ENCODE measurements at places on chromosomes 16 and 17. TPM values are rescaled to one million over a fixed set of nuclear protein-coding genes. Genes with fewer than 3 reads are reported as not detected.

DNA sequence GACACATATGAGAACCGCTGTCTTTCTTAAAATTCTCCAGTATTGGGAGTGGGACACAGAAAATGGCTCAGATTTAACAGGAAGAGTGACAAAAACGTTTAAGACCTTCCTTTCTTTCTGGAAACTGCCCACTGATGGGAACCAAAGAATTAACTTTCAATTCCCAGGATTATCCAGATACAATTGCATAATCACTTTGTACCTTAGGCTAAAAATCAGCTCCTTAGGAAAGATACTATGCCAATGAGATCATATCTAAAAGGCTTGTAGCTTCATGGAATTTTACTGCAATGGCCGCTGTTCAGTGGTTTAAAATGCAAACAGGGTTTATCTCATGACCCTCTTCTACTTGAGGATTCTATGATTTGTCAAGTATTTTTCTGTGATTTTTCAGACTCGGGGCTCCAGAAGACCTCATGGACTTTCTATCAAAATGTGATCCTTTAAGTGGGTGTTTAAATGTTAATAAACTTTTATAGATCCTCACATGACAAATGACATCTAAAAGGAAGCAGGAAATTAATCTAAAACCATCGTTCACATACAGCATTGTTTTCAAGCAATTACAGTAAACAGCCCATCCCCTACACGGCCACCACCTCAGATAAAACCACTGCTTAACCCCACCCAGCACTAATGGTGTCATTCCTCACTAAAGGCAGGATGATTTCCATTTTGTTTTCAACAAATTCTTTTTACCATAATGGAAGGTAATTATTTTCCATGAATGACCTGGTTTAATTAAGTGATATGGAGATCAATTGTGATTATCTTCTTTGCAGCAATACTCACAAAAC lies 31.6 kb upstream of the ERN1 start:
- DNase-seq = no peak

DNA sequence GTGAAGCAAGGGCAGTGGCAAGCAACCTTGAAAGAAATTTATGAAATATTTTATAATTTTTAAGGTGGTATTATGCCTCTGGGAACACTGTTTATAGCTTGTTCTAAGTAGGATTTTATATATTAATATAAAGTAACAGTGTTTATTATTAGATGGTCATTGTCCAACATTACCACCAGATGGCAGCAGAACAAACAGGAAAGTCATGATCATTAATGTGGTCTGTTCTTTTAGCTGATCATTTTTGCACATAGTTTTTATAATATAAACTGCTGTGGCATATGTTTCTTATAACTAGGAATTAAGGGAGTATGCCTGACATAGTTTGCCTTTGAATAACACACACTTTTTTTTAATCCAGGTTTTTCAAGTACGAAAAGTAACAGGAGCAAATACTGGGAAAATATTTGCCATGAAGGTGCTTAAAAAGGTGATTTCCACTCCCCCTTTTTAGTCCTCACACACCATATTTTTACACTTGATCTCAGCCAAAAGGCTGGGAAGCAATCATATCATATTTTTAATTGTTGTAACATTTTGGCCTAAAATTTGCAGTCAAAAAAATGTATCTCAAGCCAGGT lies 21.4 kb downstream of the RPS6KB1 start:
- DNase-seq = no peak

DNA sequence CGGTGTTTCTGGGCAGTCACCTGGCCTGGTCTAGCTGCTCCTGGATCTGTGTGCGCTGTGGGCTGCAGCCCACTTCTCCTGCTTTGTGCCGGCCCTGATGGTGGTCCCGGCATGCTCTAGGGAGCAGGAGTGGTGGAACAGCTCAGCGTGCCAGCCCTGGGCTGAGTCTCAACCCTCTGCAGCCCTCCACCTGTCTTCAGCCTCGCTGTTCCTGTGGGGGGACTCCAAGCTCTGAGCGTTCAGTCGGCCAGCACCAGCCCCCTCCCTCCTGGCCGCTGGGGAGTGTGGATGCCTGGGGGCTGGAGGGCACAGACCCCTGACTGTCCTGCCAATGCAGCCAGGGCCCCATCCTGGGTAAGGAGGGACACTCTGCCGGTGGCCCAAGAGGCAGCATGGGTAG lies 23.7 kb upstream of the RASD1 start:
- DNase-seq = no peak

GRCh38 chr16:62021161-62021581 lies 15.1 kb downstream of the CDH8 start:
- no peak for DNase-seq

GRCh38 chr16:79066561-79066960 lies 534.0 kb downstream of the MAF start:
- no peak for DNase-seq

- no peak for DNase-seq
Observed at GRCh38 chr17:51165680-51166197, 472 bp upstream of the NME2 start.

DNA sequence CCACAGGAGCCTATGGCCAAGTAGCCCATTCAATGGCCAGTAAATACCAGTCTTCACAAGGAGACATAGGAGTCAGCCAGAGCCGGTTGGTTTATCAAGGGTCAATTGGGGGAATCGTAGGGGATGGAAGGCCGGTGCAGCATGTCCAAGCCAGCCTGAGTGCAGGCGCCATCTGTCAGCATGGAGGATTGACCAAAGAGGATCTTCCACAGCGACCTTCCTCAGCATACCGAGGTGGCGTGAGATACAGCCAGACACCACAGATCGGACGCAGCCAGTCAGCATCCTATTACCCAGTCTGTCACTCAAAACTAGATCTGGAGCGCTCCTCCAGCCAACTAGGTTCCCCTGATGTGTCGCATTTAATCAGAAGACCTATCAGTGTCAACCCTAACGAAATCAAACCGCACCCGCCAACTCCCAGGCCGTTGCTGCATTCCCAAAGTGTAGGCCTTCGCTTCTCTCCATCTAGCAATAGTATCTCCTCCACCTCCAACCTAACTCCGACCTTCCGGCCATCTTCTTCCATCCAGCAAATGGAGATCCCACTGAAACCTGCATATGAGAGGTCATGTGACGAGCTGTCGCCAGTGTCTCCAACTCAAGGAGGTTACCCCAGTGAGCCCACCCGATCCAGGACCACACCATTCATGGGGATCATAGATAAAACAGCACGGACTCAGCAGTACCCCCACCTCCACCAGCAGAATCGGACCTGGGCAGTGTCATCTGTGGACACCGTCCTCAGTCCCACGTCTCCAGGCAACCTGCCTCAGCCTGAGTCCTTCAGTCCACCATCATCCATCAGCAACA lies 25.0 kb downstream of the CYB561 start:
- peak; percentile 41 for DNase-seq

- no peak for DNase-seq
Observed at GRCh38 chr16:72537664-72538063, 365.7 kb upstream of the PMFBP1 start.

DNA sequence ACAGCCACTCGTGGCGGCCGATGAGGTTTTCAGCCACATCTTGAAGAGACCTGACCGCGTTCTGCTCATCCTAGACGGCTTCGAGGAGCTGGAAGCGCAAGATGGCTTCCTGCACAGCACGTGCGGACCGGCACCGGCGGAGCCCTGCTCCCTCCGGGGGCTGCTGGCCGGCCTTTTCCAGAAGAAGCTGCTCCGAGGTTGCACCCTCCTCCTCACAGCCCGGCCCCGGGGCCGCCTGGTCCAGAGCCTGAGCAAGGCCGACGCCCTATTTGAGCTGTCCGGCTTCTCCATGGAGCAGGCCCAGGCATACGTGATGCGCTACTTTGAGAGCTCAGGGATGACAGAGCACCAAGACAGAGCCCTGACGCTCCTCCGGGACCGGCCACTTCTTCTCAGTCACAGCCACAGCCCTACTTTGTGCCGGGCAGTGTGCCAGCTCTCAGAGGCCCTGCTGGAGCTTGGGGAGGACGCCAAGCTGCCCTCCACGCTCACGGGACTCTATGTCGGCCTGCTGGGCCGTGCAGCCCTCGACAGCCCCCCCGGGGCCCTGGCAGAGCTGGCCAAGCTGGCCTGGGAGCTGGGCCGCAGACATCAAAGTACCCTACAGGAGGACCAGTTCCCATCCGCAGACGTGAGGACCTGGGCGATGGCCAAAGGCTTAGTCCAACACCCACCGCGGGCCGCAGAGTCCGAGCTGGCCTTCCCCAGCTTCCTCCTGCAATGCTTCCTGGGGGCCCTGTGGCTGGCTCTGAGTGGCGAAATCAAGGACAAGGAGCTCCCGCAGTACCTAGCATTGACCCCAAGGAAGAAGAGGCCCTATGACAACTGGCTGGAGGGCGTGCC lies 30.1 kb downstream of the CIITA start:
- no peak for DNase-seq

DNA sequence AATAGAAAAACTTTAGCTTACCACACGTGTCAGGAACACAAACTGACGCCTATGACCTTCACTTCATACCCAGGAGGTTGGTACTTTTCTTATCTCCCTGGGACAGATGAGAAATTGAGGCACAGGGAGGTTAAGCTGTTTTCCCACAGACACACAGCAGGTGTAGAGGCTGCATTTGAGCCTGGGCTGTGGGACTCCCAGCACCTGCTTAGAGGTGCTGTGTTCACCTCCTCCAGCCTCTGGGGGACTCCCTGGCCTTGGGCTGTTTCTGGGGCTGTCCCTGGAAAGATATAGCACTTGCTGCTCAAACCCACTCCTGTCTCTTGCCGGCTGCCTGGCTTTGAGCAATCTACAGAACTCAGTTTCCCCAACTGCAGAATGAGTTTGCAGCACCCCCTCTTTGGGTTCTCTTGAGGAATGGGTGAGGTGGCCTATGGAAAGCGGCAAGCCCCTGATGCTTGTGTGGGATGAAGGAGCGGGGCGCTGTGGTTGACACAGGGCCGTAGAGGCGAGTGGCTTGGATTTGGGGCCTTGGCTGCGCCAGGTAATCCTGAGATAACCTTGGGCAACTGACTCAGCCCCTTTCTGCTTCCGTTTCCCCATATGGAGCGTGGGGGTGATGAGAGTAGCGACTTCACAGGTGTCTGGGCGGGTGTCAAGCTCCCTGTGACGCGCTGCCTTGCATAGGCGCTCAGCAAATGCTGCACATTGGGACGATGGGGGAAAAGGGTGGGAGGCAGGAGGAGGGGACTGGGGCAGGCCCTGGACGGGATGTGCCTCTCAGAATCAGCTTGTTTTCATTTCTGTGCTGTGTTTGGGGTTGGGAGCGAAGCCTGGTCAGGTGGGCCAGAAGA lies 104.5 kb upstream of the CIBAR2 start:
- no peak for DNase-seq

GRCh38 chr16:54923055-54923473 lies 7.6 kb upstream of the IRX5 start:
- DNase-seq = no peak

DNA sequence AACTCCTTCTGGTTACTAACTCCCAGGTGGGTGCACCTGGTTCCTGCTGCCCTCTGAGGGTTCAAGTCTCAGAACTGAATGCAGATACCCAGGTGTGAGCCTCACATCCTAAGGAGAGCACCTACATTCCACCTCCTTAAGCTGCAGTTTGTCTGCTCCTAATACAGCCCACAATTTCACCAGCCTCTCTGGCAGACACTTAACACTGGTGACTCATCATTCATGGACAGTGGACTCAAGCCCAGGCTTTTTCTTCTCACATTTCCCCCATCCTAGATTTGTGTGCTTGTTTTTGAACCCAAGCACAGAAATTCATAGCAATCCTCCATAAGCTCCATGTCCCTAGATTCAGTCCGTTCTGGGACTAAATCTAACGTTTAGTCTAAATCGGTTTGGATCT lies 7.0 kb upstream of the MAF start:
- DNase-seq = no peak

DNA sequence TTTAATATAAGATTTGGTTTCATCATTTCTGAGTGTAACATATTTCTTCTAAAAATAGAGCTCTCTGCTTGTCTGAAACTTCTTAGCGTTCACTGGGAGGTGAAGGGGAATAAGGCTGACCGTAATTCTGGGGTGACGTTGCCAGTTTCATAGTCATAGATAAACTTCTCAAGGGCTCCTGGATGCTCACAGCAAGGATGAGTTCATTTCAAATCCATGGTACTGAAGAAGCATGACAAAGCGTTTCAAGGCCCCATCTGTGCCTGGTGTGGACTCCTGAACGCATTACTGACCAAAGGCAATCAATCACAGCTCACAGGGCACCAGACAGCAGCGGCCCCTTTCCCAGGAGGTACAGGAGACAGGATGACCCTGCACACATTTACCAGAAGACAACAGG lies 12.0 kb upstream of the EVPL start:
- no peak for DNase-seq

- DNase-seq = peak; percentile 45
Observed at GRCh38 chr17:60941028-60941427, 263.4 kb downstream of the BCAS3 start.

The NOD2 gene
- 2.2 TPM for total RNA-seq

The AGRP gene
- not detected for total RNA-seq

DNA sequence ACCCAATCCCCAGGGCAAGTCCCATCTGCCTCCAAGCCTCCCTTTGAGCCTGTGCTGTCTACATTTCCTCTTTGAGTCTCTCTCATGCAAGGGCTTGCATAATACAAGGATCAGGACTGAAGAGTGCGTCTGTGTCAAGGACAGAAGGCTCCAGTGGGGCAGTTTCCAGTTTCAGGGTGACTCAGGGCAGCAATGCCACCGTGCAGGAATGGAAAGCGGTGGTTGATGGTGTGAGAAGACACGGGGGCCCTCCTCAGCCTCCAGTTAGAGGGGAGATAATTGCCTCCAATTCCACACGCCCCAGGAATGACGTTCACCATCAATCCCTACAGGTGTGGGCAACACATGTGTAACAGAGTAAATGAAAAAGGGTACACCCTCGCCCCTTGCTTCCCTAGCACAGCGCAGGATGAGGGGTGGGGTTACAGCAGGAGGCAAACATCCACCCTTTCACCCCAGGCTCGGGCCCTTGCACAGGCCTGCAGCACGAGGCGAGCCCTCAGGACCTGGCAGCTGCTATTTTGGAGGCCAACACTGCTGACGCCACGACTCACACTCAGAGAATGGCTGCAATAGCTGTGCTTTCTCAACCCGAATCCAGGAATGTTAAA lies 24.8 kb upstream of the SLC25A19 start:
- DNase-seq = no peak

DNA sequence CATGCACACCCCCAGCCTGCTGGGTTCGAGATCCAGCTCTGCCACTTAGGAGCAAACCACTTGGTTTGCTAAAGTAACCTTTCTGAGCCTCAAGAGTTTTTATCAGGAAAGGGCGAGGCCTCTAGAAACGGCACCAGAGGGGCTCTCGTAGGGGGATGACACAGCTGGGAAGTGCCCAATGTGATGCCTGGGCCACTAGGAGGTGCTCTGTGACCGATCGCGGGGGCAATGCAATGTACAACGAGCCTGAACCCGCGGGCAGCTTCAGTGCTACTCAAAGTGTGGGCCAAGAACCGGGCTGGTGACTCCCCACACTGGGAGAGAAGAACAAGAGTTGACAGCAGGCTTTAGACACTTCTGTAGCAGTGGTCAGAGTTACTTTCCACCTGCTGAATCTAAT lies 9.4 kb downstream of the C16orf89 start:
- no peak for DNase-seq
